ENCODE measurements at places on chromosomes 12 and 14.

GRCh38 chr14:22597265-22597664 lies 835 bp upstream of the ABHD4 start:
- no peak for DNase-seq

GRCh38 chr14:60151715-60152114 lies 13.5 kb downstream of the DHRS7 start:
- no peak for DNase-seq

DNA sequence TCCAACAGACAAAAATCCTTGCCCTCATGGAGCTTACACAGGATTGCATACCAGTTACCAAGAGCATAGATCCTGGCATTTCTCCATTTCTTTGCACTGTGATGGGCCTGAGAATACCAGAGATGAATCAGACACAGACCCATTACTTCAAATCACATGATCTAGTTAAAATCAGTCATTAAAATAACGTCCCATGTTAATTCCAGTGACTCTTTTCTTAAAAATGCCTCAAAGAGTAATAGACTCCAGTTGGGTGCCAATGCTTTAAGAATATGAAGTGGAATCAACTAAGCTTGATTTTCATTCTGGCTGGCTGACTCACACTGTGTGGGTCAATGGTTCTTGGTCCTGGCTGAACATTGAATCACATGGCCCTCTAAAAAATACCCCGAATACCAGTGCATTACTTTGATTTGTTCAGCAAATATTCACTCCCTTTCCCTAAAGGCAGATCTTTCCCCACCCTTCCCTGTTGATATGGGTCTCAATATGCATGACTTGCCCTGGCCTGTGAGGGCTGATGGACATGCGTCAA lies 11.0 kb downstream of the ASB2 start:
- DNase-seq: no peak

DNA sequence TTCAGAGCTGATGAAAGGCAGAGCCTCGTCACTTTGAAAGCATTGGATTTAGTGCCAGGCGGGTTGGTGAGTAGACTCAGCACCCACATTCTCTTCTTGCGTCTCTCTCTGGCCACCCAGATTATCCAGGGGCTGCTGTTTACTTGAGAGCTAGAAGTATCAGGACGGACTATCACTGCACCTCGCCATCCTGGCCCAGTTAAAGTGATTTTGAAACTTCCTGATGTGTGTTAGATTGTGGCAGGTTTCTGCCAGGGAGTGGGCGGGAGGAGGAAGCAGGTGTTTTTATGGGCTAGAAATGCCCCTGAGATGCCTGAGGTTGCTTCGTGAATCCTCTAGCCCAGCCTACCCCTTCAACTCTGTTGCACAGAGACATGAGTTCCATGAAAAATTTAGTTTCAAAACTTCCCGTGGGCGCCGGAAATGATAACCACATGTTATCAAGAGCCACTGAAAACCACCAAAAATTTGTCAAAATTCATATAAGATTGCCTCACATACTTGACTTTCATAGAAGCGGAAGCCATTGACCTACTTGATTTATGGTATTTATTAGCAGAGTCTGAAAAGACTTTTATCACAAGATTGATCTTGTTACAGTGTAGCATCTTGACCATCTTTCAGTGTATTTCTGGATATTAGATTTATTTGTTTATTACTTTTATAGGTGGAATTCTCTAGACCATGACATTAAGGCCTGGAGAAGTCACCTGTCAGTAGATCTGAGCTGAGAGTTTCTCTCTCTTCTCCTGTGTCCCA lies 466.0 kb downstream of the RAD51B start:
- no peak for DNase-seq

DNA sequence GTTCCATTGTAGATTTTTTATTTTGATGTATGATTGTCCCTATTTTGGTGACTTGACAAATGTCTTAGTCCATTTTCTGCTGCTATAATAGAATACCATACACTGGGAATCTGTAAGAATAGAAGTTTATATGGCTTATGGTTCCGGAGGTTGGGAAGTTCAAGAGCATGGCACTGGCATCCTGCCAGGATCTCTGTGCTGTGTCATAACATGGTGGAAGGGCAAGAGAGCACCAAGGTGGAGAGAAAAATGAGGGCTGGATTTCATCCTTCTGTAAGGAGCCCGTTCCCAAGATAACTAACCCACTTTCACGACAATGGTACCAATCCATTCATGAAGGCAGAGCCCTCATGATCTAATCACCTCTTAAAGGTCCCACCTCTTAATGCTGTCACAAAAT lies 176.7 kb downstream of the TMEM132D start:
- DNase-seq: no peak

- no peak for DNase-seq
Observed at GRCh38 chr14:75379930-75380270, 47.9 kb upstream of the JDP2 start.

All from GM10248 (cell line).